ENCODE measurements at places on chromosomes 6 and 20.

DNA sequence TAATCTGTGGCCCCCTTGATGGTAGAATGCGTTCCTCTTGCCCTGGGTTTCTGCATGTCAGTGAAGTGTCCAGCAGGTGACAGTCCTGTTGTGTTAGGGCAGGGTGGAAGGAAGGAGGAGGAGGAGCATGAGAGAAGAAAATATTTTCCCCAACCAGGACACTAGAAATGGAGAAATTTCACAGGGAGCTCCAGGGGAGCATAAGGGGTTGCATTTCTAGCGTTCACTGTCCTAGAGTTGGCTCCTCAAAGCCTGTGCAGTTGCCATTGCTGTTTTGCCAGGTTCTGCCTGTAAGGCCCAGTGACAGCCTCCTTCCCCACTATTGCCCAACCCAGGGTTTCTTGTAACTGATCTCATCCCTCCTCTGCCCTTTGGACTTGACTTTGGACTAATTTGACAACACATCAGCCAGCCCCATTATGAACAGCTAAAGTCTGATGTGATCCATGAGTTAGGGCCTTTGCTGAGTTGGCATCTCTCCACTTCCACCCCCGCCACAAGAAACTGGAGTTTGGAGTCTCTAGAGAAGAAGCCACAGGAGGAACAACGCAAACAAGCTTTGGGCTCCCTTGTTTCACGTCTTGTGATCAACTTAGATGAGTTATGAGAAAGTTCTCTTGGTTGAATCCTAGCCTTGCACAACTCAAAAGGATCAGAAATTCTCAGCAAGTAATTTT is 14.0 kb upstream of the FAM50B start:
- no peak for DNase-seq

DNA sequence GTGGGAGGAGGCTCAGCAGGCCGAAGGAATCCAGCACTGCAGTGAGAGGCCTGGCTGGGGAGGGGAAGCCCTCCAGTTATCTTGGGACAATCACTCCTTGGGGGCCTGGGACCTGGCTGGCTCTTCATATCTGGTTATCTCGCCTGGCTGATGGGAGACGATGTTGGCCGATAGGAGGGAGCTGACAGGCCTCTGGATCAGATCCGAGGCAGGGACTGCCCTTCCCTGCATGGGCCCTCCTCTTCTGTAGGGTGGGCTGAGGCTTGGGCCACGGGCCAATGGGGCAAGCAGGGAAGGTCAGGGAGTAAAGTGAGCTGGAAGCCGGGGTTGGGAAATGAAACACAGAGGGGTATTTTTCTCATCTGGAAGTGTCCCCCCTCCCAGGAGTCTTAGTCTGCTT is 25.2 kb downstream of the MANBAL start:
- DNase-seq, result no peak

- DNase-seq, result no peak
Measured at GRCh38 chr6:159378411-159379328, 209.5 kb downstream of the FNDC1 start.

DNA sequence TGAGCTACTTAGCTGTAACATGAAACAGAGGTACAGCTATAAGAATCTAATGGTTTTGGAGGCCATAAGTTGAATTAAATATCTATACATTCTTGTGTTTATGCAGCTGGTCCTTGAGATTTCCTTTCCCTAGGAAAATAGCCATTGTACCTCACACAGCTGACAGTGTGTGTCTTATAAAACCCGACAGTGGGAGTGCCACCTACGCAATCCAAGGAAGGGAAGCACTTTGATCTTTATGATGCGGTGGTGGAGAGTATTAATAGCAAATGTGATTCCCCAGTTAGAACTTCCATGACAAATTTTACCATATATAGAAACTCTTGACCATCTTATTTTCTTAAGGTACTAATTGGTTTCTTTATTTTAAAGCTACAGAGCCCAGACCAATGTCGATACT is 149.5 kb downstream of the TMEM200A start:
- DNase-seq, result no peak

DNA sequence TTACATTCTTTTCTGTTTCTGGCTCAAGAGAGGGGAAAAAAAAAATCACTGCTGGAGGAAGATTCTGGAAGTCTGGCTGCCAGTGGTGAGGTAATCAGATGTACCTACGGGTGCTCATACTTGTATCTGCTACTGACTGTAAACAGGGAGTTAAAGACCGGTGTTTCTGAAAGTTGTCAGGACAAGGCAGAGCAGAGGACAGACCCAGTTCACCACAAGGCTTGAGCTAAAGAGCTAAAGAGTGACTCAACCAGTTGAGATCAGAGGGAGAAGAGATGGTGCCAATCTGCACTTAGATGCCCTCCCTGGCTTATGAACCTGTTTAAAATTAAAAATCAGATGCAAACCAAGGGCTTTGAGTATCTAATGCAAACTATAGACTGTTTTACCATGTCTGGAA is 55.4 kb downstream of the CEP162 start:
- no peak for DNase-seq

DNA sequence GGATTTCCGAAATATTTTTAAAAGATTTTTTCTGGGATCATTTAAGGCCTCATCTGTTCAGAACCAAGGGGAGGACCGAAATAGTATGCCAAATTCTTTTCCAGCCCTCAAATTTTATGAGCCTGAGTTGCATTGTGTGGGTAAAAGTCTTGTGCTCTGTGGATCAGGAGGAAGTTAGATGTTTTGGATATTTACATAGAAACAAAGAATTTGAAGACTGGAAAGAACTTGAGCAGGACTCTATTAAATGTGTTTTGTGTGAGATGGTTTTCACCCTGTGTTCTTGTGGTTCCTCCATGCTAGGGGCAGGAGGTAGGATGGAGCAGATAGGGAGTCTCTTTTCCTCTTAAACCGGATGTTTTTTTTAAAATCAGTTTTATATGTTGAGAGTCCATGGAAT is 329.1 kb downstream of the LAMA2 start:
- no peak for DNase-seq

Measured in CD4-positive, alpha-beta T cell treated with Interleukin-17A for 4 hours (primary cell).